ENCODE measurements at places on chromosomes 7 and 10.

- DNase-seq, result no peak
Observed at GRCh38 chr7:132871419-132871818, 210.5 kb downstream of the CHCHD3 start.

GRCh38 chr7:158377800-158378623 is 209.6 kb downstream of the PTPRN2 start:
- DNase-seq, result no peak

GRCh38 chr10:9188022-9188810 is 1133.7 kb downstream of the GATA3 start:
- DNase-seq, result peak; percentile 6

- no peak for DNase-seq
Observed at GRCh38 chr7:19097165-19098055, 20.0 kb downstream of the TWIST1 start.
